CD4-positive, alpha-beta T cell treated with Interleukin-2 at 100 ng/mL for 4 hours (primary cell): ENCODE measurements at places on chromosomes 4 and X.
A peak's percentile ranks its signal among the peaks of the same experiment; 100 is the strongest.

DNA sequence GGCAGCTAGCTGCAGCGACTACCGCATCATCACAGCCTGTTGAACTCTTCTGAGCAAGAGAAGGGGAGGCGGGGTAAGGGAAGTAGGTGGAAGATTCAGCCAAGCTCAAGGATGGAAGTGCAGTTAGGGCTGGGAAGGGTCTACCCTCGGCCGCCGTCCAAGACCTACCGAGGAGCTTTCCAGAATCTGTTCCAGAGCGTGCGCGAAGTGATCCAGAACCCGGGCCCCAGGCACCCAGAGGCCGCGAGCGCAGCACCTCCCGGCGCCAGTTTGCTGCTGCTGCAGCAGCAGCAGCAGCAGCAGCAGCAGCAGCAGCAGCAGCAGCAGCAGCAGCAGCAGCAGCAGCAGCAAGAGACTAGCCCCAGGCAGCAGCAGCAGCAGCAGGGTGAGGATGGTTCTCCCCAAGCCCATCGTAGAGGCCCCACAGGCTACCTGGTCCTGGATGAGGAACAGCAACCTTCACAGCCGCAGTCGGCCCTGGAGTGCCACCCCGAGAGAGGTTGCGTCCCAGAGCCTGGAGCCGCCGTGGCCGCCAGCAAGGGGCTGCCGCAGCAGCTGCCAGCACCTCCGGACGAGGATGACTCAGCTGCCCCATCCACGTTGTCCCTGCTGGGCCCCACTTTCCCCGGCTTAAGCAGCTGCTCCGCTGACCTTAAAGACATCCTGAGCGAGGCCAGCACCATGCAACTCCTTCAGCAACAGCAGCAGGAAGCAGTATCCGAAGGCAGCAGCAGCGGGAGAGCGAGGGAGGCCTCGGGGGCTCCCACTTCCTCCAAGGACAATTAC is 1.4 kb downstream of the AR start:
- DNase-seq = no peak

DNA sequence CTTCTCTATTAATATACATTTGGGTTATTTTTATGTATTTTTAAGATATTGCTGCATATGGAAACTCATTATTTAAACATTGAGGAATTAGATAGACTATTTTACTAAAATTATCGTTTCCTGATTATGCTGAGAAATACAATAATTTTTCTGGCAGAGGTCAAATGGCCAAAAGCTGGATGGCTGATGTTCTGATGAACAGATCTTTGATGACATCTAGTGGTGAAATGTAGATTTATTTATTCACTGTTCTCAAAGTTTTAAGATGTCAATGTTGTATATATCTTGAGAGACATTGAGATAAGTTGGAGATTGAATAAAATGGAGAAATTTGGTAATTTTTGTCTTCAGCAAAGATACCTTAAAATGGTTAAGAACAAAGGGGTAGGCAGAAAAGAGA is 96.2 kb downstream of the UGT8 start:
- DNase-seq = peak; percentile 19

GRCh38 chrX:23383411-23383810 is 48.8 kb downstream of the PTCHD1 start:
- no peak for DNase-seq

- DNase-seq = no peak
These were observed 171.7 kb downstream of the SHROOM3 start for GRCh38 chr4:76606645-76607265.

DNA sequence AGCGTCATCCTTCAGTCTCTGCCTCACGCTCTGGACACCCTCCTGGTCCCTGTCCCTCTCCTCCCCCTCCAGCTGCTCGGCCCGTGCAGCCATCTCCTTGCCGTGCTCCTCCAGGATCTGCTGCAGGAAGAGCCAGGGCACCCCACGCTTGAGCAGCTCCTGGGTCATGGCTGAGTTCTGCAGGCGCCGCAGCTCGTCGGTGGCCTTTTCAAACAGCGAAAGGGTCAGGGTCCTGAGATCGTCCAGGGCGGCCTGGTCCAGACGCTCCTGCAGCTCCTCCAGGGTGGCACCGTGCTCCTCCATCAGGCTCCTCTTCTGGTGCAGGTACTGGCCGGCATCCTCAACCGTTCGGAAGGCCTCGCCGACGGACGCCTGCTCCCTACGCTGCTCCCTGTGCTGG is 85.8 kb downstream of the EVC2 start:
- DNase-seq = no peak

- peak; percentile 40 for DNase-seq
These were observed 4.0 kb downstream of the NUDT10 start for GRCh38 chrX:51336584-51336983.

- no peak for DNase-seq
These were observed 323.6 kb upstream of the DIPK2B start for GRCh38 chrX:45524296-45524695.

DNA sequence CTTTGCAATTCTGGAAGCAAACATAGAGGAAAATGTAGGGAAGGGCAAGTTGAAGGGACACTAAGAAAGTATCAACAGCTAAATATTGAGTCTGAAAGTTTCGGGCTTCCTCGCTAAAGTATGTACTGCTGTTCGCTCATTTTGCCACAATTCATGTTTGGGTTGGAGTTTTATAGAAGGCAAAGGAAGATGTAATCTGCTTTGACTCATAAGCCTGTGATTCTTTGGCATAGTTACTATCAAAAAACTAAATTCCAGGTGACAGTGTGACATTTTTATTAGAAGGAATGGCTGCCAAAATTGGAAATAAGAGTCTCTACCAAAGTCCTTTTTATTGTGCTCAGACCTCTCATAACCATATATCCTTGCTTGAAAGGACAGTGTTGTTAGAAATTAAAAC is 336.7 kb upstream of the ADGRL3 start:
- no peak for DNase-seq
